Renal cortical epithelial cell (primary cell): ENCODE measurements at places on chromosomes 1 and 21.
A peak's percentile ranks its signal among the peaks of the same experiment; 100 is the strongest.

GRCh38 chr1:47914218-47914938 is 82.8 kb downstream of the TRABD2B start:
- peak; percentile 29 for DNase-seq

DNA sequence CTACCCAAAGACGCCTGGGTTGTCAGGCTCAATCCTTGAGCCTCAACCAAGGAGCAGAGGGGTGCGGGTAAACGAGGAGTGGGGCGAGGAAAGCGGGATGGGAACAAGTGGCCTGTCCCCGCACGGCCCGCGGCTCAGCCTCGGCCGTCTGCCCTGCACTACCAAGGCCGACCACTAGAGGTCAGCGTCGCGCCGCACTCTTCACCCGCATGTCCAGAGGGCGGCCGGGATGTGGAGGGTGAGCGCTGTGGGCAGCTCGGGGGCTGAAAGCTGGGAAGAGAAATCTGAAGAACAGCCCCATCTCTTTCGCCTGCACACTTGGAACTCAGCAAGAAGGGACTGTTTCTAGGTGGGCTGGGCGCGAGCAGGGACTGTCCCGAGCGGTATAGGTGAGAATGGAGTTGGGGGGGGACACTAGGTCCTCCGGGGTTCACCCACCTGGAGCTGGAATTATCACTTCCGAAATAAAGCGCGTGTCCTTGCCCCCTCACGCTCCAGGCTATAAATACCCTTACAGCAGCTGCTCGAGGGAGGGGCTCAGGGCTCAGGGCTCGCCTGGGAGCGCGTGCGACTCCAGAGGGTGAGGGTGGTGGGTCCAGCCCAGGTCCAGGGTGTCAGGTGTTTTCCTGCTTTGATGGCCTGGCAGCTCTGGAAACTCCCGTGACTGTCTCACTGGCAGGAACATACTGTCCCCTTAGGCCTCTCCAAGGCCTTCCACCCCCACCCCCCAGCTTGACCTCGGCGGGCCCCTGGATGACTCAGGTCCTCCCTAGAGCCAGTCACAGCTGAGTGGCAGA is 9.8 kb downstream of the SLC30A2 start:
- DNase-seq = peak; percentile 86

DNA sequence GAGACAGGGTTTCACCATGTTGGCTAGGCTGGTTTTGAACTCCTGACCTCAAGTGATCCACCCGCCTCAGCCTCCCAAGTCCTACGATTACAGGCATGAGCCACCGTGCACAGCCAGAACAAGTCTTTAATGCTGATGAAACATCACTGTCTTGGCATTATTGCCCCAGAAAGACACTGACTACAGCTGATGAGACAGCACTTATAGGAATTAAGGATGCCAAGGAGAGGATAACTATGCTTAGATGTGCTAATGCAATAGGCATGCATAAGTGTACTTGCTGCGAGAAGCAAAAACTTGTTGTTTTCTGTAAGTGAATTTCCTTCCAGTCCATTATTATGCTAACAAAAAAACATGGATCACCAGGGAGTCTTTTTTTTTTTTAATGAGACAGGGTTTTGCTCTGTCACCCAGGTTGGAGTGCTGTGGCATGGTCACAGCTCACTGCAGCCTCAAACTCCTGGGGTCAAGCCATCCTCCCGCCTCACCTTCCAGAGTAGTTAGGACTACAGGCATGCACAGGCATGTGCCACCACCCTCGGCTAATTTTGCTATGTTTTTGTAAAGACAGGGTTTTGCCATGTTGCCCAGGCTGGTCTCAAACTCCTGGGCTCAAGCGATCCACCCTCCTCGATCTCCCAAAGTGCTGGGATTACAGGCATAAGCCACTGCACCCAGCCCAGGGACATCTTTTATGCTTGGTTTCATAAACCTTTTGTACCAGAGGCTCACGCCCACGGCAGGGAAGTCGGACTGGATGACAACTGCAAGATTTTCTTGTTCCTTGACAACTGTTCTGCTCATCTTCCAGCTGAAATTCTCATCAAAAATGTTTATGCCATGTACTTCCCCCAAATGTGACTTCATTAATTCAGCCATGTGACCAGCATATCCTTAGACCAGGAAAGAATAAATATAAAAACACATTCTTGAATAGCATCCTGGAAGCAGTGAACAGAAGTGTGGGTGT is 23.1 kb downstream of the RHEX start:
- no peak for DNase-seq

GRCh38 chr1:68112835-68113243 is 62.4 kb upstream of the DIRAS3 start:
- peak; percentile 47 for DNase-seq

DNA sequence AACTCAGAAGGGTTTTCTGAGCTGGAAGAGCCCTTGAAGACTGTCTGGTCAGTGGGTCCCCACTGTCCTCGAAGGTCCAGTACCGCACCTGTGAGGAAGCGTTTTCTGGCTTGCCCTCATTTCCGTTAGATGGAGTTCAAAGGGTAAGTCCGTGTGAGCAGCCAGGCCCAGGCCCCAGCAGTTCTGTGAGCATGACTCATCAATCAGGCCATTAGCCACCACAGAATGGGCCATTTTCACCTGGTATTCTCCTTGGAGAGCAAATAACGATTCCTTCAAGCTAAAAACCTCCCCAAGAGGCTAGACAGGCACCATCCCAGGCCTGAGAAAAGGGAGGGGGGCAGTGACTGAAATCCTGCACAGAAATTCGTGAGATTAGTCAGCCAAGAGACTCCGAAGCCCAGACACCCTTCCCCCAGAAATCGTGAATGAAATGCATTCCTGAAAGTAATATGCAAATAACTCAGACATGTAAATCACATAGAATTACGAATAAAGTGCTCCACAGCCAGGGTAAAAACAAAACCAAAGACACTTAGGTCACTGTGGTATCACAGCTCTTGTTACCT is 66.0 kb downstream of the BCAR3 start:
- DNase-seq = peak; percentile 90

DNA sequence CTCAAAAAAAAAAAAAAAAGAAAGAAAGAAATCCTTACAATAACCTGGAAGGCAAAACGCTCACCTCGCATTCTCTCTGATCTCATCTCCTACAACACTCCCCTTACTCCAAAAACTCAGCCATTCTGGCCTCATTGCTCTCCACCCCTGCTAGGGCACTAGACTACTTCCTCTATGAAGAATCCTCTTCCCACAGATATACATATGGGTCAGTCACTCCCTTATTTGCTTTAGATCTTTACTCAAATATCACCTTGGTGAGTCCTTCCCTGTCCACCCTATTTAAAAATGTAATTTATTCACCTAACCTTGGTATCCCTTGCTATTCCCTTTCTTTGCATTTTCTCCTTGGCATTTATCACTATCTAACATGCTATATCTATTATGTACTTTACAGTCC is 24.6 kb upstream of the KIF1B start:
- DNase-seq = no peak

DNA sequence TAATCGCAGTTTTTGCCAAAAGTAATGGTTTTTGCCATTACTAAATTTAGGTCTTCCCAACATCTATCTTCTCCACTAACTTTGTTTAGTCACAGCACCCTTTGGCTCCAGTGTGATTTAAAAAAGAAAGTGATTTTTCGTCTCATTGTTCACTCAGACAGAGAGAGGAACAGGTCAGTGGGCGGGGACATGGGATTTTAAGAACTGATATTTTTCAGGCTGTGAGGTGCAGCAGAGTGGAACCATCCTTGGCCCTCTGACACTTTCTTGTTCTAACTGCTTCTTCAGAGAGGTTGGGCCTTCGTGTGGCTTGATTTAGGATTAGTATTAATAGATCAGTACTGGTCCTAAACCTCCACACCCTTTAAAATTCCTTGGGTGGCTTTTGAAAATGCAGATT is 38.8 kb downstream of the CASQ2 start:
- peak; percentile 30 for DNase-seq
